ENCODE measurements at places on chromosomes 5 and 9. TPM values are rescaled to one million over a fixed set of nuclear protein-coding genes. Genes with fewer than 3 reads are reported as not detected.

DNA sequence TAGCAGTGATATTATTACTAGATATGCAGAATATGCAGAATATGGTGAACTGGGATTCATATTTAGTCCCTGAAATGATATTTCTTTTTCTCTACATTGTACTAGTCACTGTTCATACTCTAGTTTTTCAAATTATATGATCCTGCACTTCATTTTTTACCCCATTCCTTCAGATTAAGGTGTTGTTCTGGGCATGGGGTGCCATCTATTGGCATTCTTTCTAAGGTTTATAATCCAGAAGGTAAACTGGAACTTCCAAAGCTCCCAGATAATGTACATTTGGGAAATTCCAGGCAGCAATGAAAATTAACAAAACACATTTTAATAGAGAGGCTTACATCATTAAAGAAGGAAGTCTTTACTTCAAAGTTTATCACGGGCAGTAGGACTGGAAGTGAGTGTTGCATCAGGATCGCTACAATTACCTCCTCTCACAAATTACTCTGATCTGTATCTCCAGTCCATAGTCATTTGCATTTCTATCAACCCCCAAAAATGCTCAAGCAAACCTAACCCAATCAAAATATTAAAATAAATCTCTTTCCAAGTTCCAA lies 12.5 kb downstream of the RFX3 start:
- no peak for DNase-seq

The LCNL1 gene
- total RNA-seq: not detected

DNA sequence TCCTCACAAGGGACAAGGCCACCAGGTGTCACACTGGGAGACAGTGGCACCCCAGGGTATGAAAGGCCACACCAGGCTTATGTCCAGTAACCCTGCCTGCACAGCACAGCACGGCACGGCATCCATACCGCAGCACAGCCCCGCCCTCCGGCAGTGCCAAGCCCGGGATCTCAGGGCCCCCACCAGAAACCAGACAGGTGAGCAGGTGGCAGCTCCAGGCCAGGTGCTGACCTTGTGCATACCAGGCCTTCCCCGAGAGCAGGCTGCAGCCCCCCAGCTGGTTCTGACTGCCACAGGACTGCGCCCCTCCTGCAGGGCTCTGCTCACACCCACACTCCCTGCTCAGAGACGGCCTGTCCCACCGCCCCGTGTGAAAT lies 56.5 kb downstream of the ADAMTS2 start:
- DNase-seq: no peak

The C5orf46 gene
- total RNA-seq: not detected

- DNase-seq: no peak
These were observed 346.9 kb downstream of the CDH9 start for GRCh38 chr5:26691486-26691885.

DNA sequence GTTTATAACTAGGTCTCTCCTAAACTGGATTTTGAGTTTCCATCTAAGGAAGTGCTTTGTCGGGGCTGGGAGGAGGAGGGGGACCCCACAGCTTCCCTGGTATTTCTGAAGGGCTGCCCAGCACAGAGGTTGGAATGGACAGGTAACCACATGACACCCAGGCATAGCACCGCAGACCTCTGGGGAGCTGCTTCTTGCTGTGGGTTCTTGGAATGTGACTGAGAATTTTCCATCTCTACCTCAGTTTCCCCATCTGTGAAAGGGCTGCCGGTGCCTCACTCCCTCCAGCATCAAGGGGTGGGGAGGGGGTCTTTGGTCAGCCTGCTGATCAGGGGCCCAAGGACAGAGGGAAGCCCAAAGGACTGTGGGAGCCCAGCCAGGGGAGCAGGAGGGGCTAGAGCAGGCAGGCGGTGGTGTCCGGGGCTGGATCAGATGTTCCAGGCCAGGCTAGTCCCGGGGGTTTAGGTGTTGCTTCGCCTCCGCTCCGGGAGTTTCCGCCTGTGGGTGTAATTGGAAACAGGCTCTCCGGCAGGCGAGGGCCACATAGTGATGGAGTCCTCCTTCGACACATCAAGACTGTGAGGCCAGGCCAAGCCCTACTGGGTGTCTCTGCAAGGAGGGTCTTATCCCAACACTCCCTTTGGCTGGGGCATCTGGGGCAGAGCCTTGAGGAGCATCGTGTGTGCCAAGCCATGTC lies 3.3 kb downstream of the OLFML2A start:
- DNase-seq: peak; percentile 69

DNA sequence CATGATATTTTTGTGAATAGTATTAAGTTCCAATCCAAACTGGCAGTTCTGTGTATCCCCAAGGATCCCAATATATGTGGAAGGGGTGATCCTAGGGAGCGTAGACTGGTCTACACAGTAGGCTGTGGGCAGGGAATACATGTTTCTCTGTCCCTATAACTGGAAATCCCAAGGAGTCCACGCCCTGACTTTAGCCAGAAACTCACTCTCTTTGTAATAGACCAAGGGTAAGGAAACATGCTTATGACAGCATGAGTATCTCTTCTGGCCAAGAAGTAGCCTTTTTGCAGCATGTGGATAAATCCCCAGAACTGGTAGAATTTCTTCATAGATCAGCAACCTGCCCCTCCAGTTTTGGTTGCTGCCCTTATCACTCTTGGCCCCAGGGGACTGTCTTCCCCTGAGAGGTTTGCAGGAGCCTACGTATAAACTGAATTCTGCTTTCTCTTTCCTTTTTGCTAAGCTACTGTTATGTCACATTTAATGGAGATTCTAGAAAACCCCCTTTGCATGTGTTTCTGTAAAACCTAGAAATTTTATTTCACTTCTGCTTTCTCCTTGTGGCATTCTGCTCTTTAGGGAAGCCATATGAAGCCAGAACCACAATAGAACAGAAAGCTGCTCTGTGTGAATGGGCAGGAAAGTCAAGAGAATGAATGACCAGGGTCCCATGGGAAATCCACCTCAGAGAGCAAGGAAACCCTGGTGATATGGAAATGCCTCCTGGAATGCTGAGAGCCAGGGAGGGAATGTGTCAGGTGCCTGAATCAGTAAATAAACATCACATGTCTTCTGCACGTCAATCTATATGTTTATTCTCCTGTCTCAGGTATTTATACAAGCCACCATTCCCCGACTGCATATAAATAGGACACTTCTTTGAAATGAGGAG lies 3.5 kb downstream of the IFNA2 start:
- no peak for DNase-seq

GRCh38 chr5:146051678-146052077 lies 53.7 kb downstream of the PLAC8L1 start:
- no peak for DNase-seq

The SOHLH1 gene
- total RNA-seq: not detected

The NME5 gene
- total RNA-seq: 4.3 TPM

DNA sequence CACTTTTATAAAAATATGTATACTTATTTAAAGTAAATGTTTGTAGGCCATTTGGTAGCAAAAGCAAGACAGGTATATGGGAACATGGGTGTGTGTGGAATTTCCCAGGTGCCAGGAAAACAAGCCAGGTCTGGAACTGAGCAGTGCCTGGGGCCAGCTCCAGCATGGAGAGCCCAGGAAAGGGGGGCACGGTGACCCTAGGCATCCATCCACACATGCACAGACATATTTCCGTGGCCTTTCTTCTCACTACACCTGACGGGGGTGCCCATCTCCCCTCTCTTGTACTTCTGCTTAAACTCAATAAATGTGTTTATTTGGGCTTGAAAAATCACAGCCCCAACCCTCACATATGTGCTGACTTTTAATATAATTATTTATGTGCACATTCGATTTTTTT lies 31.2 kb upstream of the CXCL14 start:
- peak; percentile 36 for DNase-seq

The RELL2 gene
- 6.9 TPM for total RNA-seq

DNA sequence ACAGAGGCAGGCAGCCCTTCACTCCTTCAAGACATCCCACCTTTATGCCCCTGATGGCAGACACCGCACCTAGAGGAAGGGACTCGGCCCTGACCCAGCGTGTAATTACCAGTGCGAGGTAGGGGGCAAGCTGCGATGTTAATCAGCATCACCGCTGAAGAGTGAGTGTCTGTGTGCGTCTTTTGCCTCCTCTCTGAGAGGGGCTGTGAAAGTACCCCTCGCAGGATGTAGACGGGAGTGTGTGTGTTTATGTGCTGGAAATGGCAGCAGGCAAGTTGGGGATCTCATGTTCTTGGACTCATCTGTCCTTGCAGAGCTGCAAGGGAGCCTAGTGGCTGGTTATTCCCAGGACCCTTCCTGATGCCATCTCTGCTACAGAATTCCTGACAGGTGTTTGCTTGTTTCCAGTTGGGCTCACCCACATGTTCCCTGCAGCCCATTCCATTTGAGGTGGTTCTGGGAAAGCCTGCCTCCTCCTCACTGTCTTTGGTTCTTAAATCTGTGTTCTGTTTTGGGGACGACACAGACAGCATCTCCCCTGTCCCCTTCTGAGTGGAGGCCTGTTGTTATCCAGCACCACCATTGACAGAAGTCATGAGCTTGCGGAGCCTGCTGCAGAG lies 70.5 kb downstream of the ZNF618 start:
- DNase-seq: peak; percentile 51

DNA sequence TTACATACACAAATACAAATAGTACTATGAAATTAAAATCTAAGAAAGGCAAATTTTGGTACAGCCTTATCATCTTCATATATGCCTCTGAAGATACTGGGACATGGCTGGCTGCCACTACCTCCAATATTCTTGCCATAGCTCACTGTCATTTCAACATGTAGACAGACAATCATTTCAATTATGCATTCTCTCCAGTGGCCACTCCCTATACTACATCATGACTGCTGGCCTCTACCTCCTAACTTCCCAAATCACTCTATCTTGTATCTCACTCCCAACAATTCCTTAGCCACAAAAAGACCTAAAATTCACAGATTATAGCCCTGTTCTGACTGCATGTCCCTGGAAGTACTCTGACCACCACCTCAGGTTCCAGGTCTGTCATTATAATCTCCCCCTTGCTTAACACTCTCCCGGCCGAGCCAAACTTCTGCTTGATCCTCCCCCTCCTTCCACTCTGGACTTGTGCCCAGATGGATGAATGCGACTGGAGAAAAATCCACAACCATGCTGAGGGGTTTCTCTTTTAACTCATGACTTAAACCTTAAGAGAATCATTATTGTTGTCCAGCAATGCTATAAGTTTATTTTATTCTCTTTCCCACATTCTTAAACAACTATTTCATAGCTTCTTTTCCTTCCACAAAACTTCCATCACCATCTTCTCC lies 225.3 kb upstream of the TLE4 start:
- no peak for DNase-seq

GRCh38 chr5:52783226-52783959 lies 4.3 kb upstream of the ITGA1 start:
- DNase-seq: no peak

The SH3TC2 gene
- 8.6 TPM for total RNA-seq

- DNase-seq: no peak
These were observed 17.5 kb downstream of the ZNF608 start for GRCh38 chr5:124728968-124729332.

The CD74 gene
- total RNA-seq: 37.2 TPM

DNA sequence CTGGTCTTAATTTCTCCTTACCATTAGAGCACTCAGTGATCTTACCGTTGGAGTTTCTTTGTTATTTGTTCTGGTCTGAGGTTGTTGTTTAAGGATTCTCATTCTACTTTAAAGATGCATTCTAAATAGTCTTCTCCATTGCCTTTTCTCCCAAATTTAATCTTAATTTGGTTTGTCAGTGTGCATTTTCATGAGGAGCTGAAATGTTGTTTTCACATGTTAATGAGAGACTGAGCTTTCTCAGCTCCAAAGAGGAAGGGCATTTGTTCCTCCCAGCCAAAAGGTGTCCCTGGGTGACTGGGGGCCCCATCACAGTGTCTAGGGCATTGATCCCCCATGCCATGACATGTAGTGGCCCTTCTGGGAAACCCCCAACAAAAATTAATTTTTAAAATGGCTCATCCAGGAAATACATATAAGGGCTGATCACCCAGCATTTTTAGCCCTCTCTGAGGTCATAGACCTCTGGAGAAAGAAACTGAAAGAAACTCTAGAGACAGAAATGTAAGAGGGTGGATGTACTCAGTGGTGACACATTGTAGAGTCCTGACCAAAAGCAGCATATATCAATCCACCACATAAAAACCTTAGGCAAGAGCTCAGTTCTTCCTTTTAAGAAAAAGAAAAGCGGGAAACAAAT lies 240.4 kb upstream of the RAI14 start:
- no peak for DNase-seq

- DNase-seq: no peak
These were observed 72.3 kb downstream of the GCNT1 start for GRCh38 chr9:76531231-76531780.

DNA sequence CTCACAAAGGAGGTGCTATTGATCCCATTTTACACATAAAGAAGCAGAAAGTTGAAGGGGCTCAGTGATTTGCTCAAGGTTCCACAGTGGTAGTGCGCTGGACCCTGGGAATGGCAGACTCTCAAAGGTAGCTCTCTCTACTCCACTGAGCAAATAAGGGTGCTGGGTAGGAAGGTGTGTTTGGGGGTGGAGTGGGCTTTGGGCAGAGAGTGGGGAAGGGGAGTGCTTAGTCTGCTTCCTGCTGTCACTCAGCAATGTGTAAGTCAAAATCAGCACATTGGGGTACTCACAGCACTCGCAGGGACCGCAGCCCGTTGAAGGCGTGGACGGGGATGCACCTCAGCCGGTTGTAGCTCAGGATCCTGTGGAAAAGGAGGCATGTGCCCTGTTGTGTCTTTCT lies 142.8 kb upstream of the PANK3 start:
- no peak for DNase-seq

DNA sequence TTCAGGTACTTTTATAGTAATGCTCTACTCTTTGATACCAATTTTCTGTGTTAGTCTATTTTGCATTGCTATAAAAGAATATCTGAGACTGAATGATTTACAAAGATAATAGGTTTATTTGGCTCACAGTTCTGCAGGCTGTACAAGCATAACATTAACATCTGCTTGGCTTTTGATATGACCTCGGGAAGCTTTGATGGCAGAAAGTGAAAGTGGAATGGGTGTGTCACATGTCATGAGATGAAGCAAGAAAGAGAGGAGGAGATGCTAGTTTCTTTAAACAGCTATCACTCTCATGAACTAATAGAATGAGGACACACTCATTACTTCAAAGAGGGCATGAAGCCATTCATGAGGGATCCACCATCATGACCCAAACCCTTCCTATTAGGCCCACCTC lies 270.9 kb upstream of the IL12B start:
- no peak for DNase-seq

- no peak for DNase-seq
These were observed 7.6 kb upstream of the AK3 start for GRCh38 chr9:4748612-4749011.

GRCh38 chr5:73514418-73514817 lies 16.2 kb downstream of the BTF3 start:
- no peak for DNase-seq

- no peak for DNase-seq
These were observed 272.3 kb downstream of the ZSWIM6 start for GRCh38 chr5:61604076-61605025.
